GDM1 (cell line): ENCODE measurements at places on chromosomes 11 and 22.

- no peak for DNase-seq
Observed at GRCh38 chr11:107619926-107620325, 29.0 kb downstream of the ELMOD1 start.

DNA sequence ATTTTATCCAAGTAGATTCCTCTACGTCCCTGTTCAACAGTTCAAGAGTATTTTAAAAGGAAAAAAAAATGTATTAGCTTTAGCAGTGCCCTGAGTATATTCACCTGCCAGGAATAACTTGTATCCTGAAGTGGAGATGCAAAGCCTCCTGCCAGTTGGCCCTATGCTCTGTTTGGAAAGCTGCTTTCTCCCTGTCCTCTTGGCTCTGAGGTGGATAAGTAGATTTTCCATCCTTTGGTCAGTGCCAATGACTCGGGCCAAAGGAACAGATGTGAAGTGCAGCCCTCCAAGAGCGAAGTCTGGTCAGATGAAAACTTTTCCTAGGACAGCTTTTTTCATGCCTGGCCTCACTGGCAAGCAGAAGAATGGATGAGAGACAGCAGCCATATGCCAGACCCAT is 839.9 kb upstream of the TENM4 start:
- no peak for DNase-seq

- no peak for DNase-seq
Observed at GRCh38 chr11:16086229-16086819, 270.0 kb downstream of the SOX6 start.

DNA sequence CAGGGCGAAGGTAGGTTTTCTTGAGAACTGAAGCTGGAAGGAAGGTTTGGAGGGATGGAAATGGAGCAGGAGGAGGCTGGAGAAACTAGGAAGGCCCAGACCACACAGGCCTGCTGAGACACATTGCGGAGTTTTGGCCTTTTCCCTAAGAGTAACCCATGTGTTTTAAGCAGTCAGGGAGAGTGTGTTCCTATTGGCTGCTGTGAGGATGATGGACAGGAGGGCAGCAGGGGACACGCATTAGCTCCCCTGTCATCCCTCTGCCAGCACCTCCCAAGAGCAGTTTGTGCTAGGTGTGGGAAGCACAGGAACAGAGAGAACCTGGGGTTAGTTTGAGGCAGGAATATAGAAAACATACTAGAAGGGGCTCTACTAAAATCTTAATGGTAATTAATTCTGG is 842.1 kb downstream of the TBC1D22A start:
- no peak for DNase-seq

DNA sequence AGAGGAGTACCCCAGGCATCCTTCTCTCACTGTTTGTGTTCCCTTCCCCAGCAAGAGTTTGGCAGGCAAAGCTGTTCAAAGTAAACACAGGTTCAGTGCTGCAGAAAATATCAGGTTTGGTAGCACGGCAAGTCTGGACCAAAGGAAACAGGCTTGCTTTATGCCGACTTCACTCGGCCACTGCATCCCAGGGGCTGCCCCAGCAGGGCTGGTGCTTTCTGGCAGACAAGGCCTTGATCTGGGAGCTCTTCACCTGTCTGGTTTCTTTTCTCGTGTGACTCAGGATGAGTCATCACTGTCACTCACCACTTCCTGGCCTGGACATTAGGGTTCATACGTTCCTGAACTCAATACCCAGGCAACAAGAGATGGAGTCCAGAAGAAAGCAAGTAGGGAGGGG is 52.6 kb upstream of the NAV2 start:
- no peak for DNase-seq

DNA sequence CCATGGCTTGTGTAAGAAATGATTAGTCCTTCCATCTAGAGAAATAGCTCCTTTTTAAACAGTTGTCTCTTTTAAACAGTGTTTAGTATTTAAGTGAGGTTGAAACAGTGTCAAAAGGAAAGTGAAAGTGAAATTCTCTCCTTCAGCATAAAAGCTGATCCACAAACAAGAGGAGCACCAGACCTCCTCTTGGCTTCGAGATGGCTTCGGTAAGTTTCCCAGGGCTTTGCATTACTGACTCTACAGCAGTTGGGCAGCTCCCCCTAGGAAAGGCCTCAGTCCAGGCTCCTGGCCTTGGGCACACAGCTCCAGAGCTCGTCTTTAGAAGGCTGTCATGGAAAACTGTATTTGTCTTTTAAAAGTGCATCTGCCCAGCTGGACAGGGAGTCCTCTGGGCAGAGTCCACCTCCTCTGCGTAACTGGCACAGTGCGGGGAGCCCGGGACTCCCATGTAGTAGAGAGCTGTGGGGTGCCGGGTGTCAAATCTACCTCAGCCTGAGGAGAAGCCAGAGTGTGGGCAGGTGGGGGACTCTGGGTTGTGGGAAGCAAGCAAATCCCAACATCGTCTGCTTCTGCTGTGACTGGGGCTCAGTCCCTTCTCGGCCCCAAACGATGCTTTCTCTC is at the start of gene PLAAT4:
PLAAT4 (plus strand) TSS at position 140 of the 624 bp plus-strand sequence; CDS start at position 201, 61 bp downstream.
- DNase-seq: no peak

DNA sequence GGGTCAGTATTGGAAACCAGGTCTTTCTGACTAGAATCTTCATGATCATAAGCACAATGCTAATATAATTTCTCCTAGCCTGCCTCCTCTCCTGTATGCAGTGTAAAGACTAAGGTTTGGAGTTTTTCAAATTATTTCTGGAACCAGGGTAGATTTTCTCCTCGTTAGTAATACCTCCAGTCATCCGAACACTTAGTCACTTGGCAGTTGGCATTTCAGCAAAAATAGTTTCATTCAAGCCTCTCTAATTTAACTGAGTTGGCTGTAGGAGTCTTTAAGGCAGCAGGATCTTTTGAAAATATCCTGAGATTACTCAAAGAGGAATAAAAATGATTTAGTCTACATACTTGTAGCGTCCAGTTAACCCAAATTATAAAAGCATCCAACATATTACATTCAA is 6.3 kb downstream of the TYR start:
- no peak for DNase-seq

DNA sequence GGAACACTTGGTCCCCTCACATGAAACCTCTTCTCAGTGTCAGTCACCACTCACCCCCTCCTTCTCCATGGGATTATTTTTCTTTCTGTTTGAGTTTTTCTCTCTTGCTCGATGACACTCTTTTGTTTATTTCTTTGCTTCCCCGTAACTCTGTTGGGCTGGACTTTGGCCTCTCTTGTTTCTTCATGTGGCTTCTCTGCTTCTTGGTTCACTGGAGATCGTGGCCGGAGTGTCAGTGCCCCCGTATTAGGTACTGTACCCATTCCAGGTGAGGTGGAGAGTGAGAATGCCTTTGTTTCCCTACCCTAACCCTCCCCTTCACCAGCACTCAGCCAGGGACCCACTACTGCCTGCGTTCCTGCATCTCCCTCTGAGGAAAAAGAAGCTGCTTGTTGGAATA is 32.5 kb downstream of the CYB5R2 start:
- no peak for DNase-seq

- no peak for DNase-seq
Observed at GRCh38 chr11:44437122-44437521, 127.2 kb upstream of the ALX4 start.

DNA sequence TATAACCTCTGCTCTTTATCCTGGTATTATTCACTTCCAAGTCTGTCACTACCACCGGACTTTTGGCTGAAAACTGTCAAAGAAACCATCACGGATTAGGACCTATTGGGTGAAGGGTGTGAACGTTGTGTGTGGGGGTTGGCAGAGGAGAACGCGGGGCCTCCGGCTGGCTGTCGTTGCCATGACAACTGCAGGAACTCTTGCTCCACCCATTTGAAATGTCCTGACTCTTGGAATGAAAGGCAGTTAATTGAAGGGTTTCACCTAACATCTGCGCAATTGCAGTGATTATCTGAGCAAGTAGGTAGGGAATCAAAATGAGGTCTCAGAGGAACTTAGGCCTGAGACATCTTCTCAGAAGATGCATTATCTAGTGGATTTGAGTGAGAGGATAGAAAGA is 60.9 kb upstream of the CLMP start:
- DNase-seq: no peak

DNA sequence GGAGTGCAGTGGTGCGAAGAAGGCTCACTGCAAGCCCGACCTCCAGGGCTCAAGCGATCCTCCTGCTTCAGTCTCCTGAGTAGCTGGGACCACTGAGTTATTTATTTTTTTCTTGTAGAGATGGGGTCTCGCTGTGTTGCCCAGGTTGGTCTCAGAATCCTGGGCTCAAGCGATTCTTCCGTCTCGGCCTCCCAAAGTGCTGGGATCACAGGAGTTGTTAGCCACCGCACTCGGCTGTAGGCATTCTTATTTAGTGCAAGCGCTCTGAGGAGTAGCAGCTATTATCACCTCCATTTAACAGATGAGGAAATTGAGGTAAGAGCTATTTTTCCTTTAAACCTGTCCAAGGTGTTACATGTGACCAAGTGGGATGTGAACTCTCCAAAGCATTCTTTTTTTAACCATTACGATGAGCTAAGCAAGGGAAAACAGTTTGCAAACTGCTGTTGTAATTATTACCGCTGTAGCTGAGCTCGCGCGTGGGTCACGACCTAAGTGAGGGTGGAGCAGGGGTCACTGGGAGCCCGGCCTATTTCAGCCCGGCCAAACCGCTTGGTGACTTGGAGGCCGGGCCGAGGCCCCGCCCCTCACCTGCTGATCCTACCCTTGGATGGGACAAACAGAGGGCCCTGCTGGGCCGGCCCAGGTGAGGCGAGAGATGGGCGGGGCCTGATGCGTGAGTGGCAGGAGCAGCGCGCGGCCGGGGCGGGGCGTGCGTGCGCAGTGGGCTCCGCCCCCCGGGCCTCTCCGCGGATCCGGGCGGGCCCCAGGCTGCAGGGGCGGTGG is 449 bp upstream of the KREMEN1 start:
- peak; percentile 62 for DNase-seq

- DNase-seq: no peak
Observed at GRCh38 chr11:92383430-92383829, 158.8 kb downstream of the FAT3 start.

DNA sequence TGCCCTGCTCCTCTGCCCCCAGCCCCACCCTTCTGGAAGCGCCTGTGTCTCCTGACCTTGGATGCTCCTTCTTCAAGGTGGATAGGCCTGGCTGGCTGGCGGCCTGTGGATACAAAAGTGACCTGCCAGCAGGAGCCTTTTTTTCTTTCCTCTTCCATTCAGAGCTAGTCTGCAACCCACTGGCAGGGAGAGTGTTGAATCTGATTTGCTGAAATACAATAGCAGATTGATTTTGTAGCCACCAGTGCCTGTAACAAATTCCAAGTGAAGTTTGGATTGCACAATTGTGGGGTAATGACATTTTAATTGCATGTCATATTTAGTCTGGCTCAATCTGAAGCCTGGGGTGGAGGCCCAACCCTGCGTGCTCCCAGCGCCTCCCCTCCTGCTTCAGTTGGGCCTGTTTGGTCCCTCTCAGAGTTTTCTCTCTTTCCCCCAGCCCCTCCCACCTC is 97.2 kb downstream of the GRIK4 start:
- no peak for DNase-seq

DNA sequence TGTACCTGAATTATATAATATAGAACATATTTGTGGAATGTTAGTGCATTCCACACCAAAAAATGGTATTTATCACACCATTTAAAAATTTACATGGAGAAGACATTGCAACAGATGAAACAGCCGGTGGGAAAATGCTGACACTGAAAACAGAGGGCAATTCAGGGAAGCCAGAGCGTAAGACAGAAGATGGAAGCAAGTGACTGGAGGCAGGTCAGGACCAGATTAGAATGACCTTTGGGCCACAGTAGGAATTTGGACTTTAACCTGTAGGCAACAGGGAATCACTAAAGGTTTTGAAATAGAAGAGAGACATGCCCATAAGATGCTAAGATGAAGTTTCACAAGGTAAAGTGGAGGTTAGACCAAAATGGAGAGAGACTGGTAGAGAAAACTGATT is 60.5 kb downstream of the METTL15 start:
- DNase-seq: no peak

DNA sequence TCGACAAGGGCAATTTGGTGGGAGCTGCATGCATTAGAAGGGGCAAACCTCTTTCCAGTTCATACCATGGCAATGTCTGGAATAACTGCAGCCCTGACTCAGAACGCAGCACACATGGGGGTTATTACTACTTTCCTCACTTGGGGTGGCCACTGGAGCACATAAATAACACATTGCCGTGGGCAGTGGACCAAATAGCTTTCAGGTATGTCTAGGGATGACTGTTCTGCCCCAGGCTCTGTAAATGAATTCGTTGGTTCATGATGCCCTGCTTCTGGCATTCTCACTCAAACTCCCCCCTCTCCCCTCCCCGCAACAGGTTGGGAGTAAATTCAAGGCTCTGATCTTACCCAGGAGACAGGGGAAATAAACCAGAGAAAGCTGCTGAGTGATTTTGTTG is 238.0 kb upstream of the PLET1 start:
- DNase-seq: no peak

- DNase-seq: no peak
Observed at GRCh38 chr22:35894937-35895708, 133.5 kb downstream of the RBFOX2 start.

- peak; percentile 79 for DNase-seq
Observed at GRCh38 chr11:112226062-112226830, at the start of gene PTS. TSS of gene PTS (plus strand) at chr11:112226428. CDS start at chr11:112226444, 16 bp downstream.

DNA sequence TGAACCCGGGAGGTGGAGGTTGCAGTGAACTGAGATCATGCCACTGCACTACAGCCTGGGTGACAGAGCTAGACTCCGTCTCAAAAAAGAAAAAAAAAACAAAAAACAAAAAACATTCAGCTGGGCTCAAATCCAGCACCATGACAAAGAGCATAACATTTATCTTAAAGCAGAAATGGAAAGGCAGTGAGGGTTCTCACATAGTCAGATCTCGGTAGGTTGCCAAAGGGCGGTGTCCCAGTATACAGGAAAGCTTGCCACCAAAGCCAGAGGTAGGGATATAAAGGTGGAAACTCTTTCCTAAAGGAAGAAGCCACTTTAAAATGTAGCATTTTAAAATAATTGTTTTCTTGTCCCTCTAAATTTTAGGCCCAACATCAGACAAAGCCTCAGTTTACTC is 22.4 kb upstream of the CAPRIN1 start:
- no peak for DNase-seq

GRCh38 chr22:50676661-50677492 is 4.3 kb downstream of the SHANK3 start:
- DNase-seq: no peak

DNA sequence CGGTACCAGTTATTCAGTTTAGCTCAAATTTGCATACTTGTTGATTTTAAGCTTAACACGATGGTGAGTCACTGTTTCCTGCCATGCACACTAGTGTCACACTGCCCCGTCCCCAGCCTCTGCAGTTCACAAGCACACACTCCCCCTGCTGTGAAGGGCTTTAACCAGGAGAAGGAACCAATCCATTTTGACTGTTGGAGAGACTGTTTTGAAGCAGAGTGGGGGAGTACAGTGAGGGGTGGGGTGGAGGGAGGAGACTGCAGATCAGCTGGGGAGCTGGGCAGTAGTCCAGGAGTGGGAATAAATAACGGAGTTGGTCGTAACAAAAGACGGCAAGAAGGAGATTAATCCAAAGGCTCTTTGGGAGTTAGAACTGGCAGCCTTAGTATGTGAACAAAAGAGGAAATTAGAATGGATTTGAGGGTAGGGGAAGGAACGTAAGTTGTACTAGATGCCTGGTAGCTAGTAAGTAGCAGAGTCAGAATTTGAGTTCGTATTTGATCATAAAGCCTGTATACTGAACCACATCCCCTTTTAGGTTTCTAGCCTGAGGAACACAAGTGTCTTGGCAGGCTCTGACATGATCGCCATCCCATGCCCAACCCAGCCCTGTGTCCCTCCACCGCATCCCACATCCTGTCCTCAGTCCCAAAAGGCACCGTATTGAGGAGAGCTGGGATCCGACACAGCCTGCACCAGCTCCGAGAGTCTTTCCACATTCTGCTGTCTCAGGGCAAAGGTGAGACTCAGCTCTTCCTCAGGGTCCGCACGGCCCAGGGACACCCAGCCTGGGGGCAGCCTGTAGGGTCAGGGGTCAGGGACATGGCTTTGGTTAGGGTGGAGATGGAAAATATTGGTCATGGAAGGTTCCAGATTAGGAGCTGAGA is 862 bp downstream of the TPP1 start:
- DNase-seq: peak; percentile 44
